ENCODE measurements at places on chromosomes 12 and 14. TPM values are rescaled to one million over a fixed set of nuclear protein-coding genes. Genes with fewer than 3 reads are reported as not detected.

The PGF gene
- 7.8 TPM for total RNA-seq

The EML5 gene
- total RNA-seq: 0.07 TPM

The RABGGTA gene
- total RNA-seq: 30.9 TPM

The RNF212B gene
- total RNA-seq: not detected

The TPH2 gene
- not detected for total RNA-seq

The SLC17A8 gene
- total RNA-seq: 0.31 TPM

The SERPINA9 gene
- total RNA-seq: not detected

The CPSF2 gene
- 146 TPM for total RNA-seq

The RTL1 gene
- not detected for total RNA-seq

The KLRC4 gene
- not detected for total RNA-seq

GRCh38 chr12:132279184-132279889, 50.1 kb downstream of the GALNT9 start:
- H3K27me3 ChIP-seq: peaks cover 78% of the 10 kb centered on the region
- no peaks in the 10 kb centered on the region for H3K4me1 ChIP-seq
- no peak for DNase-seq
- no peaks in the 10 kb centered on the region for H3K36me3 ChIP-seq
- no peak overlapping the region for H3K4me3 ChIP-seq

DNA sequence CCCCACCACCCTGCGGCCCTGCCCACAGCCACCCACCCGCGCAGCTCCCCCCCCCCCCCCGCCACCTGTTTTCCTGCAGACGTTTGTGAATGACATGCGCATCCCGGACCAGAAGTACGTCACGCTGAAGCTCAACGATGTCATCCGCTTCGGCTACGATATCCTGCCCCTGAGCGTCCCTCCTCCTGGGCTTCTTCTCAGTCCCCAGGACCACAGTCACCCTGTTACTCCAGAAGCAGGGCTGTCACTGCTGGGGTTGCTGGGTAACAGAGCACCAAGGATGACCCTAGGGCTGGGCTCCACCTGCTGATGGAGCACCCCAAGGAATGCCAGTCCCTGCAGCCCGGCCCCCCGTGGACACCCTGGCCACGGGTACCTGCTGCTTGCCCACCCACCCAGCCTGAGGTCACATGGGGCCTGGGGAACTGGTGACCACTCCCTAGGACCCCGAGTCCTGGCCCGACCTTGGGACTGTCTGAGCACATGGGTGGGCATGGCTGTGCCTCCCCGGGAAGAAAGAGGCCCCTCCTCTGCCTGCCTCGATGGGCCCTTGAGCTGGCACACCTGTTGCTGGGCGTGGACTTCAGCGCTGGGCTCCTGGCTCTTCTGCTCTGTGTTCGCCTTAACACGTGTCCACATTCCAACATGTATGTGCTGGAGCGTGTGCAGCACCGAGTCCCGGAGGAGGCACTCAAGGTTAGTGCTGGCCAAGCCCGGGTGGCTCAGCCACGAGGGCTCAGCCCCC, 12.9 kb downstream of the CEP170B start:
- H3K36me3 ChIP-seq: peaks cover 8% of the 10 kb centered on the region
- no peak overlapping the region for H3K4me3 ChIP-seq
- no peak for DNase-seq
- H3K27ac ChIP-seq: no peak overlapping the region
- H3K27me3 ChIP-seq: no peaks in the 10 kb centered on the region
- peaks cover 13% of the 10 kb centered on the region for H3K4me1 ChIP-seq

- peaks cover 62% of the 10 kb centered on the region for H3K4me1 ChIP-seq
- no peak for DNase-seq
- H3K4me3 ChIP-seq: no peak overlapping the region
- no peaks in the 10 kb centered on the region for H3K36me3 ChIP-seq
- H3K27me3 ChIP-seq: no peaks in the 10 kb centered on the region
Observed at GRCh38 chr12:54383041-54383609, 1.4 kb downstream of the ZNF385A start.

DNA sequence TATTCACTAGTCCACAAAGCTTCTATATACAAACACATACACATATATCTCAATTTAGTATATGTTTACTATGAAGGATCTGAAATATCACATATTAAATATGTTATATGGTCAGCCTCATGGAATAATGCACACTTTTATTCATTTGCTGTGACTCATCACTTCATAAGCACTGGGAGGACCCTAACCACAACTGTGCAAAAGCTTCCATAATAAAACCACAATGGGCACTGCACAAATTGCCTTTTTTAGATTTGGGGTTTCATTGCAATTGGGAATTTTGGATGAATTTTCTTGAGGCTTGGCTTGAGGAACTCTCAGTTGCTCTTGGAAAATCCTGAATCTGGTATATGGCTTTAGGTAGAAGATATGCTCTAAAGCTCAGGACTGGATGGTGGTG, 399.4 kb downstream of the C12orf75 start:
- no peak overlapping the region for H3K4me3 ChIP-seq
- DNase-seq: no peak
- peaks cover 5% of the 10 kb centered on the region for H3K4me1 ChIP-seq
- H3K27ac ChIP-seq: no peak overlapping the region
- no peaks in the 10 kb centered on the region for H3K27me3 ChIP-seq

DNA sequence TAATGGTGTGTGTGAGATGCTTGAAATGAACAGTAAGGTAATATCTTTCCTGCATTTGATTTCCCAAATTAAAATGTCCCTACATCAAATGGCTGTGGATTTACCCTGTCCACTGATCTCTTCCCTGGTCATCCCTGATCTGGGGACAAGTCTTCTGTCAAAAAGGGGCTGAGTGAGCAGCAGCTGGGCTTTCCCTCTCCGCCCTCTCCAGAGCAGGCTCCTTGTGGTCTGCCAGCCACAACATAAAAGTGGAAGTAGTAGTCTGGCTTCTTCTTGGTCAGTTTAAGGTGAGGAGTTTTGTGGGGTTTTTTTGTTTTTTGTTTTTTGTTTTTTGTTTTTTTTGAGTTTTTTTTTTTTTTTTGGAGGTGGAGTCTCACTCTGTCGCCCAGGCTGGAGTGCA, 25.2 kb upstream of the PLXNC1 start:
- H3K36me3 ChIP-seq: no peaks in the 10 kb centered on the region
- H3K4me1 ChIP-seq: no peaks in the 10 kb centered on the region
- H3K27ac ChIP-seq: no peak overlapping the region
- H3K27me3 ChIP-seq: no peaks in the 10 kb centered on the region

GRCh38 chr12:73384592-73384991, 1112.4 kb downstream of the TRHDE start:
- no peak overlapping the region for H3K4me3 ChIP-seq
- H3K4me1 ChIP-seq: no peaks in the 10 kb centered on the region
- no peak for DNase-seq
- H3K36me3 ChIP-seq: no peaks in the 10 kb centered on the region
- no peaks in the 10 kb centered on the region for H3K27me3 ChIP-seq

- H3K27me3 ChIP-seq: no peaks in the 10 kb centered on the region
- H3K36me3 ChIP-seq: no peaks in the 10 kb centered on the region
- H3K27ac ChIP-seq: peak overlapping the region; percentile 50
- H3K4me3 ChIP-seq: no peak overlapping the region
- DNase-seq: no peak
Observed at GRCh38 chr14:68665792-68666204, 127.1 kb downstream of the ZFP36L1 start.

- DNase-seq: no peak
- H3K4me3 ChIP-seq: no peak overlapping the region
- H3K27me3 ChIP-seq: no peaks in the 10 kb centered on the region
- H3K27ac ChIP-seq: no peak overlapping the region
- H3K36me3 ChIP-seq: no peaks in the 10 kb centered on the region
Observed at GRCh38 chr14:53542732-53543131, 389.6 kb upstream of the DDHD1 start.

DNA sequence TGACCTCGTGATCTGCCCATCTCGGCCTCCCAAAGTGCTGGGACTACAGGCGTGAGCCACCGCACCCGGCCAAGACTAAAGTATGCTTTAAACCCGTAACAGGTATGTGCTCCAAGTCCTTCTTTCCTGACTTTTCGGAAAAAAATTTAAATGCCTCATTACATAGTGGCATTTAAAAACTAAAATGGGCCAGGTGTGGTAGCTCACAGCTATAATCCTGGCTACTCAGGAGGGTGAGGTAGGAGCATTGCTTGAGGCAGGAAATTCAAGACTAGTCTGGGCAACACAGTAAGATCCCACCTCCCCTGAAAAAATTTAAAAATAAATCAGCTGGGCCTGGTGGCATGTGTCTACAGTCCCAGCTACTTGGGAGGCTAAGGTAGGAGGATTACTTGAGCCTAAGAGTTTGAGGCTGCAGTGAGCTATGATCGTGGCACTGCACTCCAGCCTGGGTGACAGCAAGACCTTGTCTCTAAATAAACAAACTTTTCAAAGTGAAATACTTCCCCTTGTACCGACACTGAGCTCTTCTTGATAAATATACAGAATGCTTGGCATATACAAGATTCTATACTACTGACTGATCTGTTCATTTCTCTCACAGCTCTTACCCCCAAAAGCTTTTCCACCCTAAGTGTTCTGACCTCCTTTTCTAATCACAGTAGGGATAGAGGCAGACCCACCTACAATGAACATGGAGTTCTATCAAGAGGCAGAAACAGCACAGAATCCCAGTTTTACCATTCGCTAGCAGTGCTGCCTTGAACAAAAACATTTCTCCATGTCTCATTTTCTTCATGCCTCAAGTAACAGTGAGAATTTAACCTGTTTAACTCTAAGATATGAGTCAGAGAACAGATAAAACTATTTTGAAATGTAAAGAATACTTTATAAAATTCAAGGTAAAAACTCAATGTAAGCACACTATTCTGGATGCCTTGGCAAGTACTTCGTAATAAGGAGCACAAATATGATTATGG, 7.9 kb downstream of the PPP4R3A start:
- no peaks in the 10 kb centered on the region for H3K36me3 ChIP-seq
- peaks cover 41% of the 10 kb centered on the region for H3K4me1 ChIP-seq
- H3K27ac ChIP-seq: no peak overlapping the region
- DNase-seq: no peak
- H3K27me3 ChIP-seq: no peaks in the 10 kb centered on the region
- H3K4me3 ChIP-seq: no peak overlapping the region

GRCh38 chr14:22403296-22403695, 185.7 kb downstream of the DAD1 start:
- no peak overlapping the region for H3K27ac ChIP-seq
- DNase-seq: no peak
- no peaks in the 10 kb centered on the region for H3K4me1 ChIP-seq

GRCh38 chr14:91750634-91751198, 18.8 kb upstream of the CATSPERB start:
- no peaks in the 10 kb centered on the region for H3K36me3 ChIP-seq
- no peak overlapping the region for H3K27ac ChIP-seq
- DNase-seq: no peak
- H3K4me1 ChIP-seq: no peaks in the 10 kb centered on the region

DNA sequence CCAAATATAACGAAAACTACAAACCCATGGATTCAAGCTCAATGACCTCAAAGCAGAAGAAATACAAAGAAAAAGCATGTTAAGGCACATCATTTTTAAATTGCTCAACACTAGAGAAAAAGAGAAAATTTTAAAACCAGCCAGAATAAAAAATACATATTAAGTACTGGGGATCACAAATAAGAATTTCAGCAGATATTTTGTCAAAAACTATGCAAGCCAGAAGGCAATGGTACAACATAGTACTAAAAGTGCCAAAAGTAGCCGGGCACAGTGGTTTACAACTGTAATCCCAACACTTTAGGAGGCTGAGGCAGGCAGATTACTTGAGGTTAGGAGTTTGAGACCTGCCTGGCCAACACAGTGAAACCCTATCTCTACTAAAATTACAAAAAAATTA, 10.2 kb downstream of the SGPP1 start:
- no peaks in the 10 kb centered on the region for H3K36me3 ChIP-seq
- H3K27me3 ChIP-seq: no peaks in the 10 kb centered on the region
- no peak for DNase-seq
- no peaks in the 10 kb centered on the region for H3K4me1 ChIP-seq
- no peak overlapping the region for H3K27ac ChIP-seq

DNA sequence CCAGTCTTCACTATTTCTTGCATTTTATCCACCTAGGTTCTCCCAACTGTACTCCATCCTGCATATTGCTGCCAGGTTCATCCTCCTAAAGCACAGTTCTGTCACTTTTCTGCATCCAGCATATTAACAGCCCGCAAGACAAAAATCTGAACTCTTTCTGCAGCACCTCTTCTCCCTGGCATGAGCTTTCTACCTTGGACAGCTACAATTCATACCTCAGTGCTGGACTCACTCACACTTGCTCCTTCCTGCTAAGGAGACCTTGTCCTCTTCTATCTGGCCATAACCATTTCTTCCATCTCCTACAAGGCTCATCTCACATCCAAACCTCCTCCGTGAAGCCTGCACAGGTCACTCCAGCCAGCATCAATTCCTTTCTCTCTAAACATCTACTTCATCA, 170.1 kb upstream of the GRIP1 start:
- no peak overlapping the region for H3K27ac ChIP-seq
- no peak overlapping the region for H3K4me3 ChIP-seq
- H3K27me3 ChIP-seq: no peaks in the 10 kb centered on the region

DNA sequence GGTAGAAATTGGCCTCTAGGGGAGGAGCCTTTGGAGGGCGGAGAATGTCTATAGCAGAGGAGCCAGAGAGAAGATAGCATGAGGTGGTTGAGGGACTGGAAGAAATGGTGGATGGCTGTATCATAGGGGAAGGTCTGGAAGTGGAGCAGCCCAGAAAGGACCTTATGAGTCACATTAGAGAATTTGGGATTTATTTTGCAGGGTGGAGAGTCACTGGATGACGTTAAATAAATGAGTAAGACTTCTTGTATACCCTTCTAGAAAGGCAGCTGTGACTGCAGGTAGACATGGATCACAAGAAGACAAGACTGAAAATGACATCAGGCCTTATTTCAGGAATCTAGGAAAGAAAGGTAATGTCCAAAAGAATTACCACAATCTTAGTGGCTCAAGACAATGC, 208.2 kb upstream of the TMTC1 start:
- H3K27ac ChIP-seq: no peak overlapping the region
- H3K4me3 ChIP-seq: no peak overlapping the region
- H3K27me3 ChIP-seq: no peaks in the 10 kb centered on the region
- DNase-seq: no peak
- no peaks in the 10 kb centered on the region for H3K4me1 ChIP-seq

DNA sequence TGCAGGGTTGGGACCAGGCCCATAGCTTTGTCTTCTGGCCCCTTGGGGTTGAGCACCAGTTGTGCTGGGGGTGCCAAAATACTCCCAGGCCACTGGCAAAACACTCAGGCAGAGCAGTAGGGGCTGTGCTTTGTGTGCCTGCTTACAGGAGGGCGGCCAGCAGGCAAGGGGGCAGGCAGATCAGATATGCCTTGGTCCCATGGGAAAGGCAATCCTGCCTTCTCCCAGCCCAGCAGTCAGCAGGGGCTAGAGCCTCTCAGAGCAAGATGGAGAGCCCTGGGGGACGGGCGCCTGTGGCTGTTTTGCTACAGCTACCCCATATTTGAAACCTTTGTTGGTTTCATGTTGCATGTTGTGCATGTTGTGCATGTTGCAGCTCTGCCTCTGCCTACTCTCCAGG, 36.2 kb upstream of the TMX1 start:
- no peak overlapping the region for H3K27ac ChIP-seq
- H3K36me3 ChIP-seq: no peaks in the 10 kb centered on the region
- DNase-seq: no peak
- no peaks in the 10 kb centered on the region for H3K4me1 ChIP-seq

DNA sequence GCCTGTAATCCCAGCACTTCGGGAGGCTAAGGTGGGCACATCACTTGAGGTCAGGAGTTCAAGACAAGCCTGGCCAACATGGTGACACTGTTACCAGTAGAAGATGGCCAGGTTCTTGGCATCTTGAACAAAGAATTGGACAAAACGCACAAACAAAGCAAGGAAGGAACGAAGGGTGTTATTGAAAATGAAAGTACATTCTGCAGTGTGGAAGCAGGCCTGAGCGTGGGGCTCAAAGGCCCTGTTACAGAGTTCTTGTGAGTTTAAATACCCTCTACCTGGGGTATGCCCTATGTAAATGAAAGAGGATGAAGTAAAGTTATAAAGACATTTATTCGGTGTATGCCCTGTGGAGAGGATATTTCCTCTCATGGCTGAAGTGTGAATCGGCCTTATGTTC, 20.8 kb upstream of the CDK17 start:
- DNase-seq: no peak
- no peaks in the 10 kb centered on the region for H3K4me1 ChIP-seq
- no peaks in the 10 kb centered on the region for H3K27me3 ChIP-seq
- H3K27ac ChIP-seq: peak overlapping the region; percentile 48

Data from gastrocnemius medialis (tissue), 4 donors.